Suppressor macrophage treated with lipopolysaccharide for 4 hours (primary cell): ENCODE measurements at places on chromosomes 5 and 9.
A peak's percentile ranks its signal among the peaks of the same experiment; 100 is the strongest.

- DNase-seq = no peak
These were observed 20.9 kb downstream of the GIN1 start for GRCh38 chr5:103098993-103099392.

GRCh38 chr9:35385042-35385441 lies 104.9 kb upstream of the RUSC2 start:
- no peak for DNase-seq

DNA sequence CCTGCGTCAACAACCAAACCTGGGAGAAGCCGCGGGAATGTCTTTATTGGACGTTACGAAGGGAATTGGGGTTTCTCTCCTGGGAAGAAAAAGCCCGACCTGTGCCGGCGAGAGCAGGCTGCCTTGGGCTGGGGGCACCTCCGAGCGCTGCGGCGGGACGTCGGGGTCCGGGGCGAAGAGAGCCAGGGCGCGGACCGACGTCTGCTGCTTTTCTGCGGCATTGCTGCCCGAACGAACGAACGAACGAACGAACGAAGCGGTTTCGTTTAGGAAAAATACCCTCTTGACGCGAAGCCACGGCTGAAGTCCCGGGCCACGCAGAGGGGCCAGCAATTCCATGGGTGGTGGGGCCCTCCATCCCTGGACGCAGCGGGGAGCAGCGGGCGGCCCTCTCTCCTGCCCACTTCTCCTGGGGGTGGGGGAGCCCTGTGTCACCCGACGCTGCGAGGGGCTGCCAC lies 4.8 kb upstream of the PITX1 start:
- DNase-seq = no peak

DNA sequence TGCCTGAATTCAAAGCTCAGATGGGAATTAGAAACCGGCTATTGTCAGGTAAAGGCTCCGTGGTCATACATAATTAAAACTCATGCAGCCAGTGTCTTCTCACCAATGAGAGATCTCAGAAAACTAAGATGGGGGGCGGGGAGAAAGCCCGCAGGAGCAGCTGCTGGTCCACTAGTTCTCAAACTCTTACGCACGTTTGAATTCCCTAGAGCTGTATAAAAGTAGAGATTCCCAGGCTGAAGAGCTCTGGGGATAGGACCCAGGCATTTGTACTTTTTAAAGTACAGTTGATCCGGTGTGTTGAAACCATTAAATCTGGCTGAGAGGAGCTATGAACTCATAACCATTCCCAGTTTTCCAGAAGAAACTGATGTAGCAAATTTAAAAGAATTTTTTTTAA lies 68.5 kb downstream of the FRMD3 start:
- DNase-seq = no peak

DNA sequence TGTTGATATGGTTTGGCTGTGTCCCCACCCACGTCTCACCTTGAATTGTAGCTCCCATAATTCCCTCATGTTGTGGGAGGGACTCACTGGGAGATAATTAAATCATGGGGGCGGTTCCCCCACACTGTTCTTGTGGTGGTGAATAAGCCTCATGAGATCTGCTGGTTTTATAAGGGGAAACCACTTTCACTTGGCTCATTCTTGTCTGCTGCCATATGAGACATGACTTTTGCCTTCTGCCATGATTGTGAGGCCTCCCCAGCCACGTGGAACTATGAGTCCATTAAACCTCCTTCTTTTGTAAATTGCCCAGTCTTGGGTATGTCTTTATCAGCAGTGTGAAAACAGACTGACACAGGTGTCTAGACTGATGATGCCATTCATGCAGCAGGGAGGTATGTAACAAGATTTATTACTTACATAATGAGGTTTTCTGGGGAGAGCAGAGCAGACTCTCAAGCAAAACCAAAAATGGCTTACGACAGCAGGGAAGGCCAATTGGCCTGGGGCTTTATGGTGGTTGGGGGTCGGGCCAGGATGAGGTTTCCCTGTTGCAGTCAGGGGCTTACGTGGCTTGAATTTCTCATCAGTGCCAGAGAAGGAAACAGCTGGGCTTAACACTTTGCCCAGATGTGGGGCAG lies 9.5 kb upstream of the COMMD10 start:
- peak; percentile 20 for DNase-seq

- no peak for DNase-seq
These were observed 647 bp downstream of the PDE8B start for GRCh38 chr5:77210964-77211690.

- DNase-seq = no peak
These were observed 718 bp downstream of the OR5C1 start for GRCh38 chr9:122789256-122790046.

- no peak for DNase-seq
These were observed 27.0 kb downstream of the PRUNE2 start for GRCh38 chr9:76878933-76879332.

DNA sequence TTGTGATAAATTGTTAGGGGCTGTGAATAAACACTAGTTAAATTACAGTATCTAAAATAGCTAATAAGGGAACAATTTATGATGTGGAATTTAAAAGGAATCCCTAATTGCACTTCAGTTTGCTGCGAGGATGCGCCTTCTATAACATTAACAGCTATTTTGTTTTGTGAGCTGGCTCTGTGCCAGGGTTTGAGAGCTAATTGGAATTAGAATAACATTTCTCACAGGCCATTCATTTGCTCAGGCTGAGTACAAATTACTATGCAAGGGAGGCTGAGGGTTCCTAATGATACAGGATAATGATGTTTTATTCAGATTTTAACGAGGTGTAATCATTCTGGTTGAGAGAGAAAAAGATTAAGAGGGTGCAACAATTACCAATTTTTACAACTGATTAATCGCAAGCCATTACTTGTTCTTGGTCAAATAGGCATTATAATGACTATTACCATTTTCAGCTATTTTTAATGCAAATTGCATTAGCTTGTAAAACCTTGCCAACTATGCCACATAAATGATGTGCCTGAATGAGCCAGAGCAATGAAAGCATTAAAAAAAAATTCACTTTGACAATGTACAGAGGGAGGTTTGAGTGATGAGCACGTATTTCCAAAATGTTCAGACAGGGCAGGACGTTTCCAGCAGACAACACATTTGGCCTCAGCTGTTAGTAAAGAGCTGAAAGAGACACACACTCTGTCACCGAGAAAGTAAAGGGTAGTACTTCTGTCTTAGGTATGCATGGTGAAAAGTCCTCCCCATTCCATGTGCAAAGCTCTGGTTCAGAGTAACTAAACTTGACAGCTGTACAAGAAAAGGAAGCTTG lies 576.5 kb downstream of the TLE1 start:
- DNase-seq = no peak

- no peak for DNase-seq
These were observed 199.8 kb upstream of the MAP3K1 start for GRCh38 chr5:56615361-56616153.
